ENCODE measurements at places on chromosomes 4 and X.

GRCh38 chrX:110568441-110568840, 209.8 kb downstream of the RTL9 start:
- no peak for DNase-seq

DNA sequence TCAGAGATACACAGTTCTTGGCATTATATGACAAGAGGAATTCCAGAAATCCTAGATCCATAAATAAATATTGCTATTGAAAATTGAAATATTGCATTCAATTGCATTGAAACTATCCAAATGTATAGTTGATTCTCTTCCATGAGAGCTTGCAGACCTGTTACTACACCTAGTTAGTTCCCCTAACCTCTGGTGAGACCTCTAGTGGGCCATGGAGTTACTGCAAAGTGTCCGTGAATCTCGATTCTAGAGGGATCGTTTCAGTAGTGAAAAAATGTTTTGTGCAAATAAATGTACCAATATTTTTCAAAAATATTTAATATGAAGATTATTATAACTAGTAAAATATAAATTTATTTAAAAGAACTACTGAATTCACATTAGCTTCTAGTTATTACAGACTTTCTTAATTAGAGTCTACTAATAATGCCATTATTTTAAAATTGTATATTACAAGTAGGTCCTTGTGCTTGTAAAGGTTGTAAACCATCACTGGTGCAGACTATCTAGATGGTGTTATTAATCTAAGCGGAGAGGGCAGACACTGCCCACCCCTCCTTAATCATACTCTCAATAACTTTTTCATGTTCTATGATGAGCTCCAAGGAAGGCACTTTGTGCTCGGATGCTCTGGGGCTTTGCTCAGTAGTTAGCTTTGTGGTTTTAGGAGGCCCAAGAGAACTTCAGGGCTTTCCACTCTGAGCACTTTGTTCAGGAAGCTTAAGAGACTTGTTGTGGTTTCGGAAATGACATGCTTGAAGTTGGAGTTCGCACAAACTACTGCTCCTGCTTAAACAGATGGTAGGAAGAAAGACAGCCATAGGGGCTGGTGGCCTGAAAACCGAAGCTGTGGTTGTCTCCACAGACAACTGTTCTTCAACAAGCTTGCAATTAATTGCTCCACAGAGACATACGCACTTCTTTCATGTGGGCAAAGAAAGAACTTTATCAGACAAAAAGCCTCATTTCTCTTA, 42.8 kb downstream of the IL21 start:
- DNase-seq, result no peak

DNA sequence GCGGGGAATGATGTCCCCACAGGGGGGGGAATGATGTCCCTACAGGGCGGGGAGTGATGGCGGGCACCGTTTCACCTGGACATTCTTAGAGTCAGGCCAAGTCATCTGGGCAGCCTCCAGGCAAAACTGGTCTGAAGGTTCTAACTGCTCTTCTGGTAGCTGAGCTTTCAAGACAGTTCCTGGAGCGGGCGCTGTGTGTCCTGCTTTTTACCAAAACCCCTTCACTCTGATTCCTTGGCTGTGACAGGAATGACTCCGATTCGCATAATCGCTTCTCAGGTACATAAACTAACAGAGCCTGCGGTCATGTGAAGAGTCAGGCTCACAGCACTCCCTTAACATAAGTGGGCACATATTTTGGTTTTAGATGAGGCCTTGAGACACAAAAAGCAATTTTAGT, 836.0 kb downstream of the TRIML1 start:
- DNase-seq, result no peak

DNA sequence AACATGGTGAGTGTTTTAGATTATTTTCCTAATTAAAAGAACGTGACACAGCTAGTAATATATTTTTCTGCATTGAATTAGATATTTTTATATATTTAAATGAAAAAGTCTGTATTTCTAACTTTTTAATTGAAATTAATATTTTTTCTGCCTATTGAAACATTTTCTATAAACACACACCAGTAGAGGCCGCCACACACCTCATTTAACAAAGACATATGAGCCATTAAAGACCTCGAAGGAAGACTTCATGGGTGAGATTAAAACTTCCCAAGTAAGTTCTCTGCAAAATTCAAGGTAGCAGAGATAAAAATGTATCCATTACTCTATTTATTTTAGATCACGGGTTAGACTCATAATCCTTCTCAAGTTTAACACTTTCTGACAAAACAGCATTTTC, 8.3 kb downstream of the SLITRK2 start:
- no peak for DNase-seq

DNA sequence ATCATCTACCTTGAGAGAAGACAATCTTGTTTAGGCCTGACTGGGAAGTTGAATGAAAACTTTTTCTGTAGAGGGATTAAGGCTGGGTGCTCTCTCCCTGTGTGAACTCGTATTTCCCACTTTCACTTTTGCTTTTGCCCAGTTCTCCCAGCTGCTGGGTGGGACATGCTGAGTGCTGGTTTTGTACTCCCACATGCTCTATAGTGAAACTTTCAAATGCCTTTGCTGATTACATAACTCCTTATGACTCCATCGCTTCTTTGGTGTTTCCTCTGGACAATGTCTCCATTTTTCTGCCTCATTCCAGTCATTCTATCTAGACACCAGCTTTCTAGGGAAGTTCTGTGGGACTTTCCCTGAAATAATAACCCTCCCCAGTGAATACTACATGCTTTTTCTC, 100.5 kb downstream of the CLNK start:
- no peak for DNase-seq

DNA sequence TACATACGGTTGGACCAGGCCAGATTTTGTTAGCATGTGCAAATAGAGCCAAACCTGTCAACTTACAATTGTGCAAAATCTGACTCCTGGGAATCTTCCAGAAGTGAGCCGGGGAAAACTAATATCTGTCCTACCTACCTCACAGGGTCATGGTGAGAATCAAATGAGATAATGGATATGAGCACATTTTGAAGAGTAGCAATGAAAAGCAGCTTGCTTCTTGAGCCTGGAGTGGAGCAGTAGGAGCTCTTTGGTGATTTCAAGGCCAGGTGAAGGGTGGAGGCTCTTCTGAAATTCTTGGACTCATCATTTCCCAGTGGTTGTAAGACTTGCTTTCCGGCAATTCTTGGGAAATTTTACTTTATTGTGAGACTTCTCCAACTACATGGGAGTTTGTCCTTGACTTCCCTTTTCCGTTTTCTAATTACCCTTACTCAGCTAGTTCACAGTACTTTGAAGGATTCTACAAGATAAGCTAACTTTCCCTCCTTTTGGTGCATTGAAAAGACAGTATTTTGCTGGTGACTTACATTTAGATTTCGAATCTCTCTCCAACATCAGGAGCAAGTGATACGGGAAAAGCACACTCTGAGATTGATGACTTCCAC, 12.2 kb downstream of the PLAC1 start:
- no peak for DNase-seq

DNA sequence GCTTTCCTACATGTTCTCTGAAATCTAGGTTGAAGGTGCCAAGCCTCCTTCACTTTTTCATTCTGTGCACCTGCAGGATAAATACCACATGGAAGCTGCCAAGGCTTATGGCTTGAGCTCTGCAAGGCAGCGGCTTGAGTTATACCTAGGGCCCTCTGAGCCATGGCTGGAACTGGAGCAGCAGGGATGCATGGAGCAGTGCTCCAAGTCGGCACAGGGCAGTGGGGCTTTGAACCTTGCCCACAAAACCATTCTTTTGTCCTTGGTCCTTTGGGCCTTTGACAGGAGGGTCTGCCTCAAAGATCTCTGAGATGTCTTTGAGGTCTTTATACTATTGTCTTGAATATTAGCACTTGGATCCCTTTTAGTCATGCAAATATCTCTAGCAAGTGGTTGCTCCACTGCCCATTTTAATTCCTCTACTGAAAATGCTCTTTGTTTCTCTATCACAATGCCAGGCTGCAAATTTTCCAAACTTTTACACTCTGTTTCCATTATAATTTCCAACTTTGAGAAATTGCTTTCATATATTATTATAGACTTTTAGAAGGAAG, 536.2 kb upstream of the KLHL4 start:
- no peak for DNase-seq

- DNase-seq, result no peak
Observed at GRCh38 chr4:132694775-132695174, 454.3 kb upstream of the PCDH10 start.

DNA sequence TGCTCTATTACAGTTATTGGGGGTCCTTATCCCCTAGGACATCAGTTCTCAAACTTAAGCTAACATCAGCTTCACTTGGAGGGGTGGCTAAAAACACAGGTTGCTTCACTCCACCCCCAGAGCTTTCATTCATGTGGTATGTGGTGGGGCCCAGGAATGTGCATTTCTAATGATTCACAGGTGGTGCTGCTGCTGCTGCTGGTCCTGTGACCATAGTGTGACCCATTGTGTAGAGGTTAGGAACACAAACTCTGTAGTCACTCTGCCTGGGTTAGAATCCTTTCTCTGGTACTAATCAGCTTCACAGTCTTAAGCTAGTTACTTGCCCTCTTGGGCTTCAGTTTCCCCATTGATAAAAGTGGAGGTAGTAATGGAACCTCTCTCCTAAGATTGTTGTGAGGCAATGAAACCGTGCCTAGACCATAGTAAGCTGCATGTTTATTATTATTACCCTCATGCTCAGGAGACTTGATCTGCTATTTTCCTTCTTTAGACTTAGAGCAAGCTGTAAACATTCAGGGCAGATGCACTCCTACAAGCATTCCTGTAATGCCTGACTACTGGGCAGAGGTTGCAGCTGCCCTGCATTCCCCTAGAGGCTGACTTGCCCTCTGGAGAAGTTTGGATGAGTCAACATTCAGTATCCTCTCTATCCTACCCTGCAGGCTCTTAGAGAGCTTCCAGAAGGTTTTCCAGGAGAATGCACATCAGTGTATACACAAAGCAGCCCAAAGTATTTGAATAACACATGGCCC, 94.1 kb upstream of the ACSL4 start:
- no peak for DNase-seq

GRCh38 chr4:2535376-2536192, 863 bp upstream of the FAM193A start:
- DNase-seq, result peak; percentile 82

DNA sequence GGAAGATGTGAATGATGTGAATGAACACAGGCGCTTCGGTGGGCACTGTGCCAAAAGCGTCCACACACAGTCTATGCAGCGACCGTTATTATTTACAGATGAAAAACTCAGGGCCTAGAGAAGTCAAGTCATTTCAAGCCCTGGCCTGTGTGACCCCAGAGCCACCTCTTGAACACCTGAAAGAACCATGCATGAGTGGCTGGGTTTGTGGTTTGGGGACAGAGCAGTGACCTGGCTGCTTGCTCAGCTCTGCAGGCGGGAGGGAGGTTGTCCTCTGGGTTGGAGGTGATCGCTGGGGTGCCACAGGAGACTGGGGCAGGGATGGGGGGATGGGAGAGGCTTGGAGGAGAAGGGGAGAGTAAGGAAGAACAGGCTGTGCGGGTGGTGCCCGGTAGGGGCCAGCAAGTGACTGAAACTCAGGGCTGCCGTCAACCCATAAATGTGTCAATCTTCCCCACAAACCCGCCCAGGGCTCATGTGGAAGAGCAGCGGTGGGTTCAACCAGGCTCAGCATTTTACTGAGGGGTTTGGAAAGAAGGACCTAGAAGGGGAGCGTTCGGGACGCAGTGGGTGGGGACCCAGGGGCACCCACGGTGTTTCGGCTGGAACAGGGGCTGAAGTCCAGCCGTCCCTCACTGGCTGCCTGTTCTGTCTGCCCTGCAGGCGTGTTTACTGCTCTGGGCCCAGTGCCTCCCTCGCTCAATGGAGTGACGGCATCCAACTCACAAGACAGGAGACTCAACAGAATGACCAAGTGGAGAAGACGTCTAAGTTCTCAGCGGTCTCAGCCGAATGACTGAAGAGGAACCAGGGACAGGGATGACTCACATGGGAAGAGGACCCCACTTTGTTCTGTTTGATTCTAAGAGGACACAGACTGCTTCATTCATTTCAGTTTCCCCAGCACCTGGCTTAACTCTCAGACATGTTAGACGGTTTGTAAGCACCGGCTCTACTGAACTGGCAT, 167.8 kb downstream of the AFAP1 start:
- DNase-seq, result no peak

GRCh38 chrX:126552313-126553022, at the start of gene DCAF12L1:
DCAF12L1 (minus strand) TSS chrX:126552814; CDS start chrX:126552608, 206 bp downstream.
- peak; percentile 17 for DNase-seq

DNA sequence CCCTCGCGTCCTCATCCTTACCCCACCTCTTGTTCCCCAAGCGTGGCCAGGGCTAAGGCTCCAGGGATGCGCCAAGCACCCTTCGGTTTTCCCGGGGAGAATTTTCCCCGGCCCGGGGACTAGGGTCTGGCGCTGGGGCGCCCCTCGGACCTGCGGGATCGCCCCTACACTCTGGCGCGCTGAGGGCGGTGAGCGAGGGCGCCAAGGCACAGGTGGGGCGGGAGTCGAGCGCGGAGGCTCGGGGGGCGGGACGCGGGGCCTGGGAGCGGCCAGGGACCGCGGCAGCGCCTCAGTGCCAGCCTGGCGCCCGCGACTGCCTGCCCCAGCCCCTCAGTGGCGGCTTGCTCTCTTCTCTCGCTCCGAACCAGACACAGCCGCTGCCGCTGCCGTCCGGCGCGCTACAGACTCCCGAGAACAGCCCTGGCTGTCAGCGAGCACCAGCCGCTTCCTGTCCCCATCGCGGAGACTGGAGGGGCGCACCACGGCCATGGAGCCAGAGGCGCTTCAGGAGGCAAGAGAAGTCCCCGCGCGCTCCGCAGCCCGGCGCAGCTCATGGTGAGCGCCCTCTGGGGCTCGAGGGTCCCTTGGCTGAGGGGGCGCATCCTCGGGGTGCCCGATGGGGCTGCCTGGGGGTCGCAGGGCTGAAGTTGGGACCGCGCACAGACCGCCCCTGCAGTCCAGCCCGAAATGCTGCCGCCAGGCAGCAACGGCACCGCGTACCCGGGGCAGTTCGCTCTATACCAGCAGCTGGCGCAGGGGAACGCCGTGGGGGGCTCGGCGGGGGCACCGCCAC, at the start of gene DRD5:
Gene DRD5 (plus strand): TSS at position 292 of the 793 bp plus-strand sequence. CDS start 396 bp downstream, at position 688.
- no peak for DNase-seq

DNA sequence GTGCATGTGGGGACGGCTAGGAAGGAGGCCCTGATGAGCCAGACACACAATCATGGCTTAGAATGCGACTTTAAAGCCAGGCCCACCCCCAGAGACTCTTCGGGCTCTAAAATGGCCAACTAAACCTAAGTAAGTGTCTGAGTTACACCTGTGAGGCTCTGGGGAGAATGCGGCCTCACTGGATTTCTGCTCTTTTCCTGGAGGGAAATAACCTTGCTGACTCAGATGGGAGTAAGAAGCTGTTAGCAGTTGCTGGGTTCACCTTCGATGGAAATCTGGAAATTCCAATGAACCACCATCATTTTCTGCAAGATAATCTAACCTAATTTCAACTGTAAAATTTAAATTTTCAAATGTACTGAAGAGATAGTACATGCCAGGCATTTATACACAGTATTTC, 97.6 kb upstream of the MAML3 start:
- no peak for DNase-seq

DNA sequence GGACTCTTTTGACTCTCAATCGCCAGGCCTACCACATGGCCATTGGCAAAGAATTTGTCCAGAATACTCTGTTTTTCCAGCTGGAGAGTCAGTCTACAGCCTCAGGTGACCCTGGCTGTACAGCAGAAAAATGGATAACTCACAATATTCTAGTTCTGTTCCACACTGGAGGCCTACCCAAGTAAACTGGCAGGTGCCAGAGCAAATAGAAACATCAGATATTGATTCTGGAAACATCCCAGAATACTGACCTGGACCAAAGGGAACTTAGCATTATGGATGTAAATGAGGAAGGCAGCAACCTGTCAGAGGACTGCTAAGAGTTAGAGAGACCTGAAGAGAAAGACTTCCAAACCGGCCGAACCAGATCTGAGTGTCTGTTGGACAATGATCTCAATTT, 147.9 kb upstream of the SMAD1 start:
- no peak for DNase-seq

GRCh38 chr4:82525307-82525911, 36.4 kb downstream of the TMEM150C start:
- no peak for DNase-seq

GRCh38 chr4:10045481-10045880, 24.2 kb upstream of the SLC2A9 start:
- DNase-seq, result no peak

Data from ovary (tissue), 10 donors.